Activated gamma-delta T cell treated with anti-CD3 and anti-CD28 coated beads, Interleukin-2, amount 50 U/mL, for 16 hours (primary cell): ENCODE measurements at places on chromosomes 13 and 19.

DNA sequence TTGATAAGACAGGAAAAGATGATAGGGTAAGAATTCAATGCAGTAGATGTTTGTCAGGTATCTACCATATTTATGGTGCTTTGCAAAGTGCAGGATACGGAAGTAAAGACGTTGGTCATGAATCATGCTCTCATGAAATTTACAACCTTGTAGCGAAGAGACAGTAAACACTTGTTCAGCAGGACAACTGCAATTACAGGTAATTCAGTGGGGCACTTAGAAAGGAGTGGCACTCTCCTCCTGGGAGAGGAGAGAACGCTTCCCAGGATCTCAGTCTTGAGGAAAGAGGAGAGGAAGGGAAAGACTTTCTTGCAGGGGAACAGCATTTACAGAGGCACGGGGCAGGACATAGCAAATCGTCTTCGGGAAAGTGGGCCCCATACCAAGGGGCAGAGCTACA is 46.4 kb downstream of the SOX1 start:
- no peak for DNase-seq

- no peak for DNase-seq
Measured at GRCh38 chr13:103976371-103976770, 910.2 kb upstream of the SLC10A2 start.

- no peak for DNase-seq
Measured at GRCh38 chr13:102323012-102323411, 78.8 kb downstream of the FGF14 start.

GRCh38 chr19:11330127-11330526 is 9.3 kb downstream of the RAB3D start:
- DNase-seq: no peak

DNA sequence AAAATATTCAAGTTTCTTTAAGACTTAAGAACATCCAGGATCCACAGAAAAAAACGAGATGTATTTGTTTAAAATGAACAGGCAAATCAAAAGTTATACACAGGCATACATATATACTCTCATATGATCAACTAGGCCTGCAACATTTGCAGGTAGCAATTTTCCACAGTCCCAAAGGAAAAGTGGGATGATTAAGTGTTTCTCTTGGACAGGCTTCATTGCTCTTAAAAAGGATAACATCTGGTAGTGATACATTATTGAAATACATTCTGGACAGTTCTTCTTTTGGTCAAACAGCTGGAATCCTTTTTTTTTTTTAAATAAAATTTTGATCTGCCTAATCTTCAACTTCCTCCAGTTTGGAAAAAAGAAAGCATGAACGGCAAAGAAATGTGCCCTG is 114.8 kb upstream of the TDRD3 start:
- DNase-seq: no peak
